ENCODE measurements at places on chromosomes 3 and 15.

- DNase-seq = no peak
Observed at GRCh38 chr3:184726497-184726896, 14.6 kb upstream of the MAGEF1 start.

- DNase-seq = no peak
Observed at GRCh38 chr3:9715764-9716437, 12.3 kb downstream of the CPNE9 start.

- DNase-seq = no peak
Observed at GRCh38 chr3:190401963-190402362, 14.0 kb downstream of the CLDN16 start.

DNA sequence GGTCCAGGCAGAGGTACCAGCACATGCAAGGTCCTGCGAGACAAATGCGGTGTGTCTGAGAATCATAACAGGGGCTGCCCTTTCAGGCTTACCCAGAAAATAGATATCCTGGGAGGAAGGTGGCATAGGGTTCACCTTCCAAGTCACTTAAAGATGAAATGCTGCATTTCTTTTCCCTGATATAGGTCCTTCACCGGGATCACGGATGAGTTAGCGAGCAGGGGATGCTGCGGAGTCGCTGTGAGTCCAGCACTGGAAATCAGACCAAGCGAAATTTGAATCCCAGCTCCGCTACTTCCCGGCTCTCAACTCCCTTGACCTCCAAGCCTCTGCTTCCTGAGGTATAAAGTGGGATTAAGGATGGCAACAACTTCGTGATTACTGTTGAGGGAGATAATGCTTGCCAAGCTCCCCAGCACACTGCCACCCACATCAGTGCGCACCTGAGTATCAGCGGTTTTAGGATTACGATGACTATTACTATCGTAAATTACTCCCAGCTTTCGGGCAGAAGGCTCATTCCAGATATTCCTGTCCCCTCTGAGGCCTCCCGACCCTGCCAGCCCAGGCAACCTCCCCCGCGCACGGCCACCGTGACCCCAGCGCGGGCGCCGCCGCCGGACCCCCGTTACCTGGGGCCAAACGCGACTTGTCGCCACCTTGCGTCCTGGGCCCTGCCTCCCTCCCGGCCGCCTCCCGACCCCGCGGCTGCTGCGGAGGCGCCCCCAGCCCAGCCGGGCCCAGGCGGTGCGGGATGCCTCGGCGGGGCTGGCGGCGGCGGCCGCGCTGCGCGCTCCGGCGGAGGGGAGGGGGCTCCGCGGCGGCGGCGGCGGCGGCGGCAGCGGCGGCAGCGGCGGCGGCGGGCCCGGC lies 589 bp upstream of the GPR27 start:
- peak; percentile 35 for DNase-seq

GRCh38 chr3:145951441-145951840 lies 209.5 kb downstream of the PLOD2 start:
- no peak for DNase-seq

GRCh38 chr15:70493787-70494516 lies 269.4 kb downstream of the UACA start:
- DNase-seq = no peak

GRCh38 chr15:83289160-83289559 lies 4.7 kb upstream of the BNC1 start:
- DNase-seq = no peak

DNA sequence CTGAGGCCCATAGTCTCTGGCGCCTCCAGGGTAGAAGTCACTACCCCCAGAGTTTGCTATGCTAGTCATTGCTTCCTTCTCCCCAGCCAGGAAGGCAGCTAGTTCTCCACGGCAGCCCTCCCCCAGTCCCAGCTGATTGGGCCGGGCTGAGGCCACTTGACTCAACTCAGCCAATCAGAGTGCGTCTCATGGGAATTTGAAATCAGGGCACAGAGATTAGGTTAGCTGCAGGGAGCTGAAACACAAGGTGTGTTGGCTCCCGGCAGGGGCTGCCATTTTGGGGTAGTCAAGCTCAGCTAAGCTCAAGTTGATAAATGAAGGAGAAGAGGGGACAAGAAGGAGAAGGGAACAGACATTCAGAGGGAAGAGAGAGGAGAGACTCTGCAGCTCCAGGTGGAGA lies 32.8 kb downstream of the LINGO1 start:
- DNase-seq = no peak

- DNase-seq = peak; percentile 22
Observed at GRCh38 chr15:57522148-57522547, 69.6 kb upstream of the MYZAP start.

GRCh38 chr15:79308874-79309273 lies 2.0 kb upstream of the TMED3 start:
- no peak for DNase-seq

- DNase-seq = no peak
Observed at GRCh38 chr15:39666677-39667076, 85.8 kb downstream of the THBS1 start.

GRCh38 chr3:32685543-32686185 lies 676 bp downstream of the CNOT10 start:
- DNase-seq = peak; percentile 26

DNA sequence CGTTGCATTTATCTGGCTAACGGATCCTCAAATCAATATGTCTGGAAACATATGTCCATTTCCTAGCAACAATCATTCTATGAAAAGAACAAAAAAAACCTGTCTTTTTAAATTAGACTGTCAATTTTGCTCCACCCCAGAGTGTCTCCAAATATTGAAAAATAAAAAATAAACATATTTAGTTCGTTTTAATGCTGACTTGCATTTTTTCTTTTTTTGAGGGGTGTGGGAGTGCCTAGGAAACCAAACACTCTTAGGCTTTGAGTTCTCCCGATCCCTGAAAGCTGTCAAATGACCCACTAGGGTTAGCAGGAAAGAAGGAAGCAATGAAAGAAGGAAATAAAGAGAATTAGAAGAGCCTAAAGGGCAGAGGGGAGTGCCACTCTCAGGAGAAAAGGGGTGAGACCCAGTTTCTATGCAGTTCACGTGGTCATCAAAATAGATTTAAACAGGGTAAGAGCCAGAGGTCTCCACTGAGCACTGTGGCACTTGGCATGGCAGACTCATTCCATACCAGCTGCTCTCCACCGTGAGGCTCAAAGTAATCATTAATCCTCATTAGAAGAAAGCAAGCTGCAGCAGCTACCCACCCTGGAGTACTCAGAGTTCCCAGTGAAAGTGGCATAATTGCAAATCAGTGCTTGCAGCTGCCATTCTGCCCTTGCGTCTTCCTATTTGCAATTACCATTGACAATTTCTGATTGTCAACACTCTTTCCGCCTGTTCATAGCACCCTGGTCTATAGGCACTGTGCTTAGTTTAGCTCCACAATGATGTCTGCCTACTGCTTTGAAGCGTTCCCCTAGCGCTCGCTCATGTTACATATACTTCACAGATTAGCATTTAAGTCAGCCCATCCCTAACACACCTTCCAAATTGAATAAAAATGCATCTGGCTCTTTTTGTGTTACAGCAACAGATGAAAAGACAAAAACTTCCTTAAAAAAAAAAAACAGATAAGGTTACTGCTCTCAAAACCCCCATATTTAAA lies 32.3 kb downstream of the PDZRN3 start:
- DNase-seq = peak; percentile 21

- no peak for DNase-seq
Observed at GRCh38 chr15:59794229-59794886, 105.2 kb upstream of the BNIP2 start.

DNA sequence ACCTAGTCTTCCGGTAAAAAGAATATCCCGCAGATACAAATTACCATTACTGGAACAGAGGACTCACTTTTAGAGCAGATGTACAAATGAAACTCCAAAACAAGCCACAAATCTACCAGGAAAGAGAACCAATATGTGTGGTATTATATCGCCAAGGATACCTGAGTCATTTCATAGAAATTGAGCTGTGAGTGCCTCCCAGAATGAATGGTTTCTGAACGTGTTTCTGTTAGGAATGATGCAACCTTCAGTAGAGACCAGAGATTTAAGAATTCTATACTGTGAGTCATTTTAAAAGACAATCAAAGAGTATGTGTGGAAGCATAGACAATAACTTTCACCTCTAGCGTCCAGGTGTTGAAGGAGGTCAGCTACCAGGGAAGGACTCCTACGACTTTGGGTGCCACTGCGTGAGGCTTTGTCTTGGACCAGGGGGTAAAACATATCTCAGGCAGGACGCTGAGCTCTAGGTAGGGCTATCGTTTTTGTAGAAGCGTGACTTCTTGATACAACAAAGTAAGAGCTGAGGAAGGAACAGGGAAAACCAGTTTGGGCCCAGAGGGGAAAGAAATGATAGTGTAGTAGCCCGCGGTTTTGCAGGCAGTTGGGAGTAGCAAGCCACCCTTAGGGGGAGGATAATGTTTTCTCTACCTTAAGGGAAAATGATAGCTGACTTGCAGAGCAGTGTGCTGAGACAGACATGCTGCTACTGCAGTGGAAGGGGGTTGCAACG lies 210.4 kb downstream of the TP63 start:
- DNase-seq = no peak

DNA sequence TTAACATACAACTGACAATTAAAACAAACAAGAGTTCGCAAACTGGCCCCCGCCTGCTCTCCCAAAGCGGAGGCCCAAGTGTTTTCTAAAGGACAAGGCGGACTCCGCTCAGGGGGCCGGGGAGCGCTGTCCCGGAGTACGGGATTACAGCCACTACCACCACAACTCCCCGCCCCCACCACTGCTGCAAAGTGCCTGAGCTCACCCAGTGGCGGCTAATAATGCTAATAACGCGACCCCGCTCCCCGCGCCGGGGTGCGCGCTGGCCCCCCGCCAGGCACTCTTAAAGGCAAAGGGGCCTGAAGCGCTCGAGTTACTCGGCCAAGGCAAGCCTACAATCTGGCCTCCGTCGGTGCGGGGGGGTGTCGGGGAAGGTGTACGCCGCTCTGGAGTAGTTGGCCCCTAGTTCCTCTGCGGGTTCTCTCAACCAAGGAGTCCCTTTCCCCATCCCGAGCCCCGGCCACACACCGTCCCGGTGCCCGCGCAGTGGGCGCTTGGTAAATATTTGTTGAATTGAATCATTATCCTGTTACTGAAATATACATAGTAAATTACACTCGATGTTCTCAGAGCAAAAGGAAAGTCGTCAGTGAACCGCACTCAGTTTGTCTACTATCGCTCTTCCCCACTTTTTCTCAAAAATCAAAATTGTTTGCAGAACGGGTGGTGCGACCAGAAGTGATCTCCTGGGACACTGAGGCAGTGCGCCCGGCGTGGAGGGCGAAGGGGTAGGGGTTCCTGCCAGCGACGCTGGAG lies 827 bp downstream of the WNT5A start:
- peak; percentile 9 for DNase-seq

DNA sequence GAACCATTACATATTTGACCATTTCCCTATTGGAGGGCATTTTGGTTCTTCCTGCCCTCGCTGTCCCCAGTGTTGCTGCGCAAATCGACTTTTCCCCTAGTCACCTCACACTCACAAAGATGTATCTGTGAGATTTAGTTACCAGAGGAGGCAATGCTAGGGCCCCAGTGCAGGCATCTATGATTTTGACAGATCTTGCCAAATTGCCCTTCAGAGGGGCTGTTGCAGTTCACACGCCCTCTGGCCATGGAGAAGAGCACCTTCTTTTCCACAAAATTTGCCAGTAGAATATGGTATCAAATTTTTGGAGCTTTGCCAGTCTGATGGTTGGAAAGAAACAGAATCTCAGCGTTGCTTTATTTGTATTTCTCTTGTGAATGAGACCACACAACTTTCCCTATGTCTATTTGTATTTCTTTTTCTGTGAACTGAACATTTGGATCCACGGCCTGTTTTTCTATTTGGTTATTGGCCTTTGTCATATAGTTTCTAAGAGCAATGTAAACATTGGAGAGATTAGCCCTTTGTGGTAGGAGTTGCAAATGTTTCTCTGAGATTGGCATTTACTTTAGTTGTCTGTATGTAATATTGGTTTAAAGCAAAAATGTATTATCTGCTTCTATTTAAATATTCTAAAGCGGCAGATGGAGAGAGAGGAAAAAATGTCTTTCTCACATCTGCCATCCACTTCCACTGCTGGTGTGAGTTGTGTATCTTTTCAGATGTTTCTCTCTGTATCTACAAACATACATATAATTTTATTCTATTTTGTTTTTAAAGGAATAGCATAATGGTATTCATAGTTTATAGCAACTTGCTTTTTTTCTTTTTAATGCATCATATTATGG lies 66.1 kb downstream of the DNASE1L3 start:
- DNase-seq = peak; percentile 73

Data from NCI-H345 (cell line).